ENCODE measurements at places on chromosomes 7 and 10.

GRCh38 chr10:33421789-33422462 is 87.5 kb upstream of the NRP1 start:
- DNase-seq, result no peak

- DNase-seq, result peak; percentile 88
Measured at GRCh38 chr10:92914478-92915325, 66.4 kb downstream of the EXOC6 start.

GRCh38 chr7:18786796-18787195 is 291.2 kb downstream of the HDAC9 start:
- no peak for DNase-seq

DNA sequence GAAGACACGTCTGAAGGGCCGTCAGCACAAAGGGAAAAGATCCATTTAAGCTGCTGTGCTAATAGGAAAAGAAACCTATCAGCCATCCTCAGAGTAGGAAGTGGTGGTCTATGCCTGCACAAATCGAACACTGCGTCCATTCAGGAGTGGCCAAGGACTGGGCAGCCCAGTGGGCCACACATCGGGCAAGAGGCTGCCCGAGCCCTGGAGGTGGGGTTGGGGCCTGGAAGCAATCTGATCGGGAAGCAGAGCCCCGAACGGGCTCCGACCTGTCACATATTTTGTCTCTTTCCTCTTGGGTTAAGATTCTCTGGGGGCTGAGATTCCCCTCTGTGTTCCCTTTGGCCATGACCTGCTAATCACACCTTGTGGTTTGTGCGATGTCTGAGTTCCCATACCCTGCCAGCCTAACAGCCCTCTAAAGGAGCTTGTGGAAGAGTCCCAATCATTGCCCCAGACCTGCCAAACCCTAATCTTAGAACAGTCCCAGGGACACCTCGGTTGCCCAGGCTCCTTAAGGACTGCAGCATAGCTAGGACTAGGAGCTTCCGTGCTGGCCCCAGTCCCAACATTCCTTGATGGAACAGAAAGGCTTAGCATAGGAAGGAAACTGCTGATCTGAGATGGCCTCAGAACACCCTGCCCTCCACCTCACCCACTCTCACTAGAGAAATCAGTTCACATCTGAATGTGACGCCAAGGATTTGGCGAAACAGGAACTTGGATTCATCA is 77.9 kb upstream of the SAMD8 start:
- DNase-seq, result no peak

- no peak for DNase-seq
Measured at GRCh38 chr10:16804123-16804522, 13.1 kb downstream of the RSU1 start.

DNA sequence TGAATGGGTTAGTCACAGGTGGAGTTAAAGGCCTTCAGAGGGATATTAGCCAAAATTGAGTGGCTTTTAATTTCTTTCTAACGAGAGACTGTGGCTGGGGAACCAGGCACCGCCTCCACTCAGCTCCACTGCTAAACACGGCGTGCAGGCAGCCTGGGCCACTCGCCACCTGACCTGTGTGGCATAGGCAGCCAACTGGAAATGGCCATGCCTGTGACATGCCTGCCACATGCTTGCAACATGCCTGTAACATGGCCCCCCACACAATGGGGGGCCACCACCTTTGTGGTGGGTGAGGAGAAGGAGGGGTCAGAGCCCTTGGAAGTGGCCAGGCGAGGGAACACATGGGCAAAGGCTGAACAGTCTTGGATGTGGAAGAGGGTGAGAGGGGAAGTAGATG is 60.1 kb upstream of the PAX2 start:
- DNase-seq, result no peak

DNA sequence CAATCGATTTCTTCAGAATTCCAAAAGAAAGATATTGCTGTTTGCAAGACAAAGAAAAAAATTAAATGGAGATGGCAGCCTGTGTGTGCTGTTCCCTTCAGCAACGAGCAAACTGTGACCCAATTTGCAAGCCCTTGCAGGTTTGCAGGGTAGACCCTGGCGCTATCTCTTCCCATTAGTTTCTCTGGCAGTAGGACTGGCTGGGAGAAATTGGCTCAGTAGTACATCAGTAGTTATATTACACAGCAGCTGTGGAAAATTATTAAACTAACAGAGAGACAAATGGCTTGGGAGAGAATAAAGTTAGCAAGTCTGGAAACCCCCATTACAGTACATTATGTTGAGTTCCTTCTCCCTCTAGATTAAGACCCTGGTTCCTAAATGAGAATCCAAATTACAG is 116.4 kb upstream of the ITGB1 start:
- DNase-seq, result no peak

DNA sequence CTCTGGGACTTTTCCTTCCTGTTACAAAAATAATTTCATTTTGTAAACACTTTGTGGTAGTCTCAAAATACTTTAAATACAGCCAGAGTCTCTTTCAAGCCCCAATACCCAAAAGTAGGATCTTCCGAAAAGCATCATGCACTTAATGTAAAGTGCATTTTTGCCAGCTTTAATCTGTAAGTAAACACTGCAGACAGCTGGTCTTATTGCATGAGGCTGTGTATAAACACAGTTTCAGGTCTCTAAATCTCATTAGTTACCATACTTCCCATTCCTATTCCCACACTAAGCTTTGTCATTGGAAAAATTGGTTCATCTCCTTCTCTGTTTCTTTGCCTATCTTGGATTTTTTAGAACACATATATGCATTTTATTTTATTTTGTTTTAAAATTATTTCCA is 87.6 kb upstream of the GNAI1 start:
- no peak for DNase-seq

GRCh38 chr10:56785292-56785691 is 424.2 kb upstream of the ZWINT start:
- no peak for DNase-seq

DNA sequence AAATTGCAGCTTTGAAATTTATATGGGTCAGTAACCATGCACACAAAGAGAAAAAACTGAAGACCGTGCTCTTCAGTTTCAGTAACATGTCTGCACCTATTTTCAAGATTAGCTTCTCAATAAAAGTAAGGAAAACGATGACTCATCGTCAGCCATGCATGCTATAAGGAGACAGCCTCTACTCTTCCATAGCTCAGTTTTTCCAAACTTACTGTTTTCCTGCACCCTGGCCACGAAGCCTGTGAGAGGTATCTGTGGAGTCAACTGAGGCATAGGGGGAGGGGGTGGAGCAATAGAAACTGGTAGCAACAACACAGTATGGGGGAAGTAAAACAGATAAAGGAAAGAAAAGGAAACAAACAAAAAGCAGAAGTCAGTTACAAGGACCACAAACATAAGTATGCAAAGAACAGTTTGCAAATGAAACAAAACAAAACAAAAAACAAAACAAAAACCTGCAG is 58.0 kb downstream of the PDSS1 start:
- peak; percentile 35 for DNase-seq

GRCh38 chr10:119289227-119289920 is 82.0 kb downstream of the GRK5 start:
- DNase-seq, result no peak

DNA sequence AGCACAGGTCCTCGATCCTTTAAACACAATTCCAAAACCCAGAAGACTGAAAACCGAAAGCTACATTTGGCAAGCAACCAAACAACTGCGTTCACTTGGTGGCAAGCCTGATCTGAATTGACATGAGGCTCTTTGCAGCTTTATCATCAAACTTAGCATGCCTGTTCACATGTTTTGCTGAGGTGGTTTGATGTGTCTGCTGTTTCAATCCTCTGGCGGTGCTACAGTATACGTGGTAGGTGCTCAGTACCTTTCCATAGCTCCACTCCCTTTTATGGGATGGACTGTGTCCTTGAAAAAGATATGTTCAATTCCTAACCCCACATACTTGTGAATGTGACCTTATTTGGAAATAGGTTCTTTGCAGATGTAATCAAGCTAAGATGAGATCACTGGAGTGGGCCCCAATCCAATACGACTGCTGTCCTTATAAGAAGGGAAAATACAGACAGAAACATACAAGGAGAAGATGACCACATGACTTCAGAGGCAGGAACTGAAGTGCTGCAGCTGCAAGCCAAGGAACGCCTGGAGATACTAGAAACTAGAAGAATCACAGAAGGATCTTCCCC is 33.4 kb downstream of the CCDC6 start:
- no peak for DNase-seq

- no peak for DNase-seq
Measured at GRCh38 chr7:23012186-23012585, 1.7 kb downstream of the HYCC1 start.

DNA sequence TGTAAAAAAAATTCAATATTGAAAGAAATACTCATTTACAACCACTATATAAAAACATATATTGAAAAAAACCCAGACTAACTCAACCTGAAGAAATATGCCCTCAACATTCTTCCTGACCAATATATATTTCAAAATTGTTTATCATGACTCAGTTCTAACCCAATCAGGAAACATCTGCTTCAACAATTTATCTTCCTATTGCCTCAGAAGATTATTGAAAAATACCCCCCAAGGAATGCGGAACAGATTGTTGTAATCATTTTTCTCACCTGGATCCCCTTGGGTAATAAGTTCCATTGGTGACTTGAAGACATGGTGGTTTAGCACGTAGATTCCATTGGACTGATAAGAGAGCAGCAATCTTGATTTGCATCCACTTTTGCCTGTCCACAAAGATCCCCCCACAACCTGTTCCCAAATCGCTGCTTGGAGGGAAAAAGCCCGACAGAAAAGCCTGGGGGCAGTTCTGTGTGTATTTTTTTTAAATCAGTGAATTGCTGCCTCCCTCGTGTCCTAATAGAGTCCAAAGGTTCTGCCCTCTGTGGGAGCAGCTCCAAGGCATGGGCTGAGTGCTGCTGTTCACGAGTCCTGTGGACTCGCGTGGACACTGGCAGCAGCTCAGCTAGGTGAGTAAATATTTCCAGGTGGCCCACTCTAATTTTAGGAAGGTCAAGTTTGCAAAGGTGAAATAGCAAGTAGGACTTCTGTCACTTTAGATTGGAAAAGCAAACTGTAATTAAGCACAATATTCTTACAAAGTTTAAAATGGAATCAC is 5.9 kb upstream of the INHBA start:
- DNase-seq, result no peak

DNA sequence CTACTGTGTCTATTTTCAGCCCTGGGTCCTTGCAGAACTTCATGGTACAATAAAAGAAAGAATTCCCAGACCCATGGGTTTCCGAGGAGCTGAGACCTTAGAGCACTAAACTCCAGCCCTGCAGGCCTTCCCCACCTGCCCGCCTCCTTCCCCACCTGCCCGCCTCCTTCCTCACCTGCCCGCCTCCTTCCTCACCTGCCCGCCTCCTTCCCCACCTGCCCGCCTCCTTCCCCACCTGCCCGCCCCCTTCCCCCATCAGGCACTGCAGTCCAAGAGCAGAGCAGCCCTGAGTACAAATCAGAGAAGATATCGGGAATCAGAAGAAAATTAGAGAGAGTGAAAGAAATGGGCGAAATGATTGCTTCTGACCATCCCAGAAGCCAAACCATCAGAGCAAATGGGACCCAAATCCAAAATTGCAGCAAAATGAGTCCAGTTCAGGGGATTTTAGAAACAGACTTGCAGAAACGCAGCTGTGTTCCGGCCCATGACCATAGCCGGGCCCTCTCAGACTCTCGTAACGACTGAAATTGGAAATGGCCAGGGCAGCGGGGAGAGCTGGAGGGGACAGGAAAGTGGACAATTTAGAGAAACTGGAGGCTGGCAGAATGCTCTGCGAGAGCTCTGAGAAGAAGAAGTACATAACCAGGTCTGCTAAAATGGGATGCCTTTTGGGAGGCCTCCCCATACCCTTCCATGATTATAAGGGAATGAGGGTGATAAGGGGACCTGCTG is 568.4 kb downstream of the TCERG1L start:
- peak; percentile 29 for DNase-seq

GRCh38 chr10:52128056-52128683 is 185.9 kb upstream of the DKK1 start:
- DNase-seq, result peak; percentile 41

DNA sequence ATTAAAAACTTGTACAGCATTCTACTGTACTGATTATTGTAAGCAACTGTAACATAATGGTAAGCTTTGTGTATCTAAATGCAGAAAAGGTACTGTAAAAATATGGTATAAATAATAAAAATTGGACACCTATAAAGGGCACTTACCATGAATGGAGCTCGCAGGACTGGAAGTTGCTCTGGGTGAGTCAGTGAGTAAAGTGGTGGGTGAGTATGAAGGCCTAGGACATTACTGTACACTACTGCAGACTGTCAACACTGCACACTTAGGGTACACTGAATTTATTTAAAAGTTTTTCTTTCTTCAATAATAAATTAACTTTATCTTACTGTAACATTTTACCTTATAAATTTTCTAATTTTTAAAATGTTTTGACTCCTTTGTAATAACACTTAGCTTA is 118.6 kb upstream of the ASAH2 start:
- DNase-seq, result no peak

DNA sequence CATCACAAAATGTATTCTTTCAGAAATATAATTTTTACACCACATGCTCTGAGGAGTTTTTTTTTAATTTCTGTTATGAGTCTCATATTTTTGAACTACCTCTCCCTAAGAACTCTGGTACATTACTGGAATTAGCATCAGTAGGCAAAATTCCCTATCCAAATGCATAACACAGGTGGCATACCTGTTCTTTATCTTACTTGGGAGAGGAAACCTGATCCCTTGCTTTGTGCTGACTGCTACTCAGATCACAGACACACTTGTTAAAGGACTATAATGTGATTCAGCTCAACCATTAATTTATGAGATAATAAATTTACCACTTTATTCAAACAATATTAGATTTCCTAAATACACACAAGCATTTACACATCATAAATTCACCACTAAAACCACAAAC is 617.2 kb downstream of the GRM8 start:
- DNase-seq, result peak; percentile 66

- DNase-seq, result no peak
Measured at GRCh38 chr7:46885167-46885566, 696.7 kb downstream of the TNS3 start.

DNA sequence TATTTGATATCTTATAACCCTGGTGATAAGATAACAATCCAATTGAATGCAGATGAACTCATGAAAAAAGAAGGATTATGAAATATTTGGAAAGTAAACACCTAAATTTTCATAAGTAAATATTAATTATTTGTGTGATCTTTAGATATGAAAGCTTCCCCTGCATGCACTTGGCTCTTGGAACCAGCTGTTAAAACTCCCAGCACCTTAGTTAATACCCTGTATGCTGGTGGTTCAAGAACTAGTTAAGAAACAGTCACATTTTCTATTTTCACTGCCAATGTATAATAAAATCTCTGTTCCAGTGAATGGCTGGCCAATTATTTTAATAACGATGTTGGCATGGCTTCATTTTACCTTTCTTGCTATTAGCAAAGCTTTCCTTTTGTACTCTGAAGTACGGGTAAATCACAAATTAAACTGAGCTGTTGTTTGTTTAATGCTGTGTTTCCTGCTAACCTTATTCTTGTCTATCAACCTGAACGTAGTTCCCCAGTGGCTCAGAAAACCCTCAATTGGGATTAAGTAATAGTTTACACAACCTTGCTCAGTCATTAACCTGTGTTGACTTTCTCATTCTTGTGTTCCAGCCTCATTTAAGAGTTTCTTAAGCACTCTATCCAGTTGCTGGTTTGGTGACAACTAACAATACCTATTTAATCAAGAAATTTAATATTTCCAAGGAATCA is 38.9 kb downstream of the MET start:
- DNase-seq, result no peak

Data from GM23338 (cell line).